Non-pigmented ciliary epithelial cell (primary cell): ENCODE measurements at places on chromosomes 1 and 21.

DNA sequence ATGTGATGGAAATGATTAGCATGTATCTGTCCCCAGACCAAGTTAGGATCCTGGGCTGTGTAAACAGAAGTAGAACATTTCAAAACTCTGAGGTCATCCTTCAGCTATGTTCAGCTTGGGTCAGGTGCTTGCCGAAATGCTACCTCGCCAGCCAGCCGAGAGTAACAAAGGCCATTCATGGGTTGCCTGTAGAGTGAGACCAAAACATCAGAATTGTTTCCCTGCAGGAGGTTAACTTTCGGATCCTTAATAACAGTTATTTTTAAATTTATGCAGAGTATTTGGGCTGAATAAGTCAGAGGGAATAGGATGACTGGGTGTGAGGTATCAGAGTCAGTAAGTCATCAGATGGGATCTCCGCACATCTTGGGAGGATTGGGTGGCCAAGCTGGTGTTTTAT is 35.6 kb downstream of the SMYD2 start:
- no peak for DNase-seq

DNA sequence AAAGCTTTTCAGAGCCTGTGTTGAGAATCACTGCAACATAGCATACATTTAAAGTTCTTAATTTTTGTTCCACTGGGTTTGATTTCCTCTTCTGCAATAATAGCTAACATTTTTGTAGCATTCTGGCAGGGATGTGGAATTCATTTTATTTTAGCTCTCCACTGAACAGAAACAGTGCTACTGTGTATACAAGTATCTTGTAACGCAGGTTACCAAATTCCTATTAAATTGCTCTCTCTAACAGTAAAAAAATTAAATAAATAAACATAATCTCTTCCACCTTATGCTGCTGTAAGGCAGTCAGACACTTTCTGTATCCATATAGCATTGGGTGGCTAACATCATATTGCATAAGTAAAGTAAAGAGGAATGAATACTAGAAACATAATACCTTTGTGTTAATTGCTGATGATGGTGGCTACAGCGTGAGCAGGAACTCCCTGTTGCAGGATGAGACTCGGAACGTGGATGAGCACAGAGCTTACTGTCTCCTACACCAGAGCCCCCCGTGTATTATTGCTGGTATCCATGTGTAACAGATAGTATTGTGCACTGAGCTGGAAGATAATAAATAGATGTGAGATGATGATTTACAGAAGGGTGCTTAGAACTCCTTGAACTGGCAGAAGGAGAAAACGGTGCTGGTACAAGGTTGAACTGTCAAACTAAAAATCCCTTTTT is 276.9 kb upstream of the SNX7 start:
- no peak for DNase-seq

GRCh38 chr1:26530895-26531598 is 1.5 kb downstream of the RPS6KA1 start:
- DNase-seq: no peak

DNA sequence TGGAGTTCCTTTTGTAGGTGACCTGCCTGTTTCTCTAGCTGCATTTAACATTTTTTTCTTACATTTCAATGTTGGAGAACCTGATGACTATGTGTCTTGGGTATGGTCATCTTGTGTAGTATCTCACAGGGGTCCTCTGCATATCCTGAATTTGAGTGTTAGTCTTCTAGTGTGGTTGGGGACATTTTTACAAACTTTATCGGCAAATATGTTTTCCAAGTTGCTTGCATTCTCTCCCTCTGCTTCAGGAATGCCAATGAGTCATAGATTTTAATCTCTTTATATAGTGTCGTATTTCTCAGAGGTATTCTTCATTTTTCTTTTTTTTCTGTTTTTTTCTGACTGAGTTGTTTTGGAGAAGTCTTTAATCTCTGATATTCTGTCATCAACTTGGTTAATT is 684.0 kb downstream of the NCAM2 start:
- DNase-seq: peak; percentile 59

DNA sequence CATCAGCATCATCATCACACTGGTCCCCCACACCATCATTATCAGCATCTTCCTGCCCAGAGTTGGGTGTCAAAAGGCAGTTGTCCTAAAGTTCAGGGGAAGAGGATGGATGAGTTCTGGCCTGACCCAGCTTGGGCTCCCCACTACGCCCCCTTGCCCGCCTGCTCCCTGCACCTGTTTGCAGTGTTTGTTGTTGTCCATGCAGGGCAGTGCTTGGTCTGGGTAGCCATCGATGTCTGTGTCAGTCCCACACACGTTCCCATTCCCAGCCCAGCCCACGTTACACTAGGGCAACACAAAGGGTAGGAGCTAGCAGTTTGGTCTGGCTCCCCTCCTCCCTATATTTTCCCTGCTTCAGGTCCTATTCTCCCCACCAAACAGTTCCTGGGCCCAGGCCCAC is 6.8 kb downstream of the THBS3 start:
- DNase-seq: no peak

GRCh38 chr21:33561373-33561772 is 18.5 kb downstream of the SON start:
- DNase-seq: no peak

GRCh38 chr1:235278915-235279292 is 49.1 kb downstream of the ARID4B start:
- no peak for DNase-seq

DNA sequence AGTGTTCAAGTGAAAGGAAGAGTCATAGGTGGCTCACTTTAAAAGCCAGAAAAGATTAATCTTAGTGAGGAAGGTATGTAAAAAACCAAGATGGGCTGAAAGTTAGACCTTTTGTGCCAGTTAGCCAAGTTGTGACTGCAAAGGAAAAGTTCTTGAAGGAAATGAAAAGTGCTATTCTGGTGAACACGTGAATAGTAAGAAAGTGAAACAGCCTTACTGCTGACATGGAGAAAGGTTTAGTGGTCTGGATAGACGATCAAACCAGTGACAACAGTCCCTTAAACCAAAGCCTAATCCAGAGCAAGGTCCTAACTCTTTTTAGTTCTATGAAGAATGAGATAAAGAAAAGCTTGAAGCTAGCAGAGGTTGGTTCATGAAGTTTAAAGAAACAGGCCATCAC is 106.4 kb downstream of the CTH start:
- DNase-seq: no peak

GRCh38 chr1:86100401-86100800 is 56.2 kb downstream of the COL24A1 start:
- no peak for DNase-seq

DNA sequence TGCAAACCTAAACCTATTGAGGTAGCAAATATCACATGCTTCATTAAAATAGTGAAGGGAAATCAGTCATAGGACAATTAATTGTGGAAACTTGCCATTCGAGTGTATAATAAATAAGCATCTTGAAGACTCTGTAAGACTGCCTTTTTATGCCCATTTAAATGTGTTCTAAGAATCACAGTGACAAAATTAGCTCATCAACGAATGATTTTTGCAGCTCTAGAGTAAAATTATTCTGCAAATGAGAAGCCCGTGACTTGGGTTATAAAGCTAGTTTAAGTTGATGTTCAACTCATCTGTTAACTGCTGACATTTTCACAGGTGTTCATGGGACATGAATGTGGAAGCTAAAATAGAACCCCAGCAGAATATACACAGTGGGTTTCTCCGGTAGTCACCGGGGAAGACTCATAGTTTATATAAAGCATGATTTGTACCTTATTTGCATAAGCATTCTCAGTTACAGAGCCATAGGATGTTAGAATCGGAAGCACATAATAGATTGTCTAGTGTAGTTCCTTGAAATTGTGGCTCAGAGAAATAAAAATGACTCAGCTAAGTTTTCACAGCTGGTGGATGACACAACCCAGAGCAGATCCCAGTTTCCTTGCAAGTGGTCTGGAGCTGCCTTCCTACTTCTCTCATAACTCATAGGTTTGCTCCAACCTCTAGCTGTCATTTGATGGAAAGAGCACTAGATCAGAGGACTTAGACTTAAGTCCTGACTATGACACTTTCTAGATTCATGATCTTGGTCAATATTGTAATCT is 107.3 kb downstream of the UCHL5 start:
- DNase-seq: peak; percentile 81

DNA sequence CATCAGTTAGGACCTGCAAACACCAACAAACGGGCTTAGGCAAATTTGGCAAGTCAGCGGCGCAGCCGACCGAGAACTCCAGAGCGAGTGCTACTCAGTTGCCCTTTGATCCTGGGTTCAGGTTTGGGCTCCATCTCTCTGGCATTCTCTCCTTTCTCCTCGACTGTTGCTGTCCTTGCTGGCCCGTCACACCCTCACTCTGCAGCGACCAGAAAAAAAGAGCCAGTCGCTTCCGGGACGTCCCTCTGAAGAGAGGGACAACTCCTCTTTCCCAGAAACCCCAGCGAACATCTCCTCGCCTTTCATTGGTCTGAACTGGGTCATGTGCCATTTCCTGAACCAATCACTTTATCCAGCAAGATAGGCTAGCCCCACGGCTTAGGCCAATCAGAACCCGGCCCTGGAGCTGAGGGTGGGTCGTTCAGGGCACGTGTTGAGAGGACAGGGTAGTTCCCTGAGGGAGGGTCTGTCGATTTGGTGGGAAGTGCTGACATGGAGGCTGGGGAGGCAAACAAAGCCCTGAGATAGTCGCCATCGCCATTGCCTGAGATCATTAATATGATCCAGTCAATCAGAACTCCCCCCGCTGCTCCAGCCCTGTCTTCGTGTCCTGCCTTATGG is 113.7 kb downstream of the PTPRU start:
- no peak for DNase-seq

- no peak for DNase-seq
These were observed 388.7 kb downstream of the PTPRU start for GRCh38 chr1:29625084-29625420.

DNA sequence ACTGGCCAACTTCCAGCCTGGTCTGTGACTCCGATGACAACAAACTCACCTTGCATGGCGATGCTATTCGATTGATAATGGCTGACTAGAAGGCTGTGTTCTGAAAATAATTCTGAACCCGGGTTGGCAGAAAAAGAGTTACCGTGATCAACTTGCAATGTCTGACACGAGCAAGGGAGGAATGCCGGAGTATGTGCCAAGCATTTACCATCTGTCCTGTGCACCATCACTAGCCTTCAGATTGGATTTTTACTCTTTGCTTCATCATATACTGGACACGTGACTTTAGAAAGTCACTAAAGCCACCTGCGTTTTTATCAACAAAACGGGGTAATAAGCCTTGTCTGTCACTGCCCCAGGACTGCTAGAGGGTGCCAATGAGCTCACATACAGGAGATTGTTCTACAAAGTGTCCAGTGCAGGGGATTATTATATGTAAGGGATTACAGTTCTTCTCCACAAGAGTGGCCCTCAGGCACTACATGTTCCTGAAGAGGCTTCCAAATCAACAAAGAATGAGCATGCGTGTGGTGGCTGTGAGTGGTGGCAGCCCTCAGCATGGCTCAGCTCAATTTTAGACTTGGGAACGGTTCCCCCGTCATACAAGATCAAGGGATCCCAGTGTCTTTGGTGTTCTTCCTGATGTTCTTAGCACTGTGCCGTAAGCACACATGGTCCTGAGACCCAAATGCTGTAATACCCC is 35.8 kb downstream of the SSBP3 start:
- no peak for DNase-seq

- no peak for DNase-seq
These were observed 171.0 kb downstream of the VAV3 start for GRCh38 chr1:107793896-107794453.

GRCh38 chr1:1672181-1672965 is 13.6 kb upstream of the CDK11B start:
- no peak for DNase-seq

DNA sequence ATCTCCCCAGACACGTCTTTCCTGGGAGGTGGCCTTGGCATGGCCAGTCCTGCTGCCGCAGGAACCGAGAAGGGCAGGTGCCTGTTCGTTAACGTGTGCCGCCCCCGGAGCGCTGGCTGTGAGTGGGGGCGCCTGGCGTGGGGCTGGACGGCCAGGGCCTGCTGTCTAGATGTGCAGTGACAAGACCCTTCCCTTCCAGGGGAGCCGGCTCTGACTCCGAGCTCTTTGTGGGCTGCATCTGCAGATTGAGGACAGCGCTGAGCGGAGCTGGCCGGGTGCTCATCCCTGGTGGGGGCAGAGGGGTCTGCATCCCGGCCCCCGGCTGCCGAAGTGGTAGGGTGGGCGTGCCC is 13.0 kb downstream of the COL18A1 start:
- no peak for DNase-seq

DNA sequence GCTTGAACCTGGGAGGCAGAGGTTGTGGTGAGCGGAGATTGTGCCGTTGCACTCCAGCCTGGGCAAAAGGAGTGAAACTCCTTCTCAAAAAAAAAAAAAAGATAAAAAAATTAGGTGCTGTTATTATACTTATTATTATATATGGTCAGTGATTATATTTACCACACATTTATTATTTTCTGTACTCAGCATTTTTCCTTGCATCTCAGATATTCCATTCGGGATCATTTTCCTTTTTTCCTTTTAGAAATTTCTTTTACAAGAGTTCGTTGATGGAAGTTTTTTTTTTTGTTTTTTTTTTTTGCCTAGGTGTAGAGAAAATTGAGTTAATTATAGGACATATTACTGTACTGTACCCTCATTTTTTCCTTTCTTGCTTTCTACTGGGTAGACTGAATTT is 13.5 kb downstream of the CCDC30 start:
- no peak for DNase-seq

DNA sequence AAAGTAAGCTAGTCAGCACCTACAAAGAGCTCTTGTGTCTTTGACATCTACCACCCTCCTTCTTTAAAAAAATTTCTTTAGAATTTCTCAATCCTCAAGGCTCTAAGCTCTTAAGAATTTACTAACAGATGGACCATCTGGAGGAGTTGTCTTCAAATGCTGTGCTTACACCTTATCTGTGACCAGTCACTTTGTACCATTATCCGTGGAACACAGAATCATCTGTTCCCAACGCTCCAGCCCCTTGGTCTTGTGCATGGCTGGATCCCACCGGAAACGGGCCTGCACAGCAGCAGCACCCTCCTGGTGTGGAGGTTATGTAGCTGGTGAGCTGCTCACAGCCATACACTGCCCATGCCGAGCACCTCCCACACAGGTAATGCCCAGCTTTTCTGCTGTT is 89.0 kb downstream of the TBX19 start:
- no peak for DNase-seq

- no peak for DNase-seq
These were observed 51.8 kb downstream of the MRPL39 start for GRCh38 chr21:25555492-25555891.

GRCh38 chr1:115732316-115732715 is 36.2 kb downstream of the CASQ2 start:
- no peak for DNase-seq

DNA sequence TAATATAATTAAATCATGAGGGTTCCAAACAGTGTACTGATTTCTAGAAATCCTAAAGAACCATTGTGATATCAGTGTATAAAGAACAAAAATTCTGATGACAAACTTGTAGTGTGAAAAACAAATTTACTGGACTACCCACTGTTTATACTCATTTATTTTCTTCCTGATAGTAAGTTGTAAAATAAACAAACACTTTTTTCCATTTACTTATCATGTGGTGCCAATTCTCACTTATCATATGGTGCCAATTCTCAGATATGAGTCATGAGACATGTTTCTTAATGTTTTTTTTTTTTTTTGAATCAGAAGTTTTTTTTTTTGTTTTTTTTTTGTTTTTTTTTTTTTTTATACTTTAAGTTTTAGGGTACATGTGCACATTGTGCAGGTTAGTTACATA is 137.7 kb downstream of the LEPR start:
- DNase-seq: no peak
